ENCODE measurements at places on chromosomes 7 and 10.

- no peak for DNase-seq
These were observed 66.5 kb upstream of the ADRB1 start for GRCh38 chr10:113977174-113977573.

GRCh38 chr7:39686261-39686924 lies 63.0 kb downstream of the RALA start:
- DNase-seq: no peak

DNA sequence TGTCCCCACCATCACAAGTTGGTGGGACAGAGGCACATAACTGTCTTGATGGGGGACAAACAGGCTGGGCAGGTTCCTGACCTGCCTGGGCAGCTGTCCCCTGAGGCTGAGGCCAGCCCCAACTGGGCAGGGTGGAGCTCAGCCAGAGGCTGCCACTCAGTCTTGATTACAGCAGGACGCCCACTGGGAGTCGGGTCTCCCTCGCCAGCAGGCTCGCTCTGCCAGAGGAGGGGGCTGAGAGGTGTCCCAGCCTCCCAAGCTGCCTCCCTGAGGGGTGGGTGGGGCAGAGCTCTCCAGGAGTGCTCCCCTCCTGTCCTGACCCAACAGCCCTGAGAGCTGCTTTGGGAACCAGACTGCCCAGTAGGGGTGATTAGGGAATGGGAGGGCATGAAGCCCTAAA lies 1.8 kb upstream of the CAMK2G start:
- no peak for DNase-seq

DNA sequence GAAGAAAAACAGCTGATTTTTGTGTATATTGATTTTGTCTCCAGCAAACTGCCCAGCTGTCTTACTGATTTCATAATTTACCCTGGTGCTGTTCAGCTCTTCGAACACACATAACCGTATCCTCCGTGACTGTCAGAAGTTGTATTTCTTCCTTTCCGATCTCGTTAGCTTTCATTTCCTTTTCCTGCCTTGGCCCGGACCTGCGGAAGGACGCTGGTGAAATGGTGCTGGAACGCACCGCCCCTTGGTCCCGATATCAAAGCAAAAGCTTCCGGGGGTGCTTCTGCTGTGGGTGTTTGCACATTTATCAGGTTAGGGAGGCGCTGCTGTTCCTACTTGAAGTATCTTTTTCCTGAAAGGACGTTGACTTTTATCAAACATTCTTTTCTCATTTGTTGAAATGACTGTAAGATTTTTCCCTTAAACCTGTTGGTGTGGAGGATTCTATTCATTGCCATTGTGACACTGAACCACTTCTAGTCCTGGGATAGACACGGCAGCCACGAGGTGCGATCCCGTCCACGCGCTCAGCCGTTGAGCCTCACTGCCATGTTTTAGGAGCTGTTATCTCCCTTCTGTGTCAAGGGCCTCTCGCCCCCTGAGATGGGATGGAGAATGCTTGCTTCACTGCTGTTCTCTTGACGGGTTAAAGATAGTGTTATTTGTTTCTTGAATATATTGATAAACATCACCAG lies 72.6 kb downstream of the FOXL3 start:
- DNase-seq: peak; percentile 62

DNA sequence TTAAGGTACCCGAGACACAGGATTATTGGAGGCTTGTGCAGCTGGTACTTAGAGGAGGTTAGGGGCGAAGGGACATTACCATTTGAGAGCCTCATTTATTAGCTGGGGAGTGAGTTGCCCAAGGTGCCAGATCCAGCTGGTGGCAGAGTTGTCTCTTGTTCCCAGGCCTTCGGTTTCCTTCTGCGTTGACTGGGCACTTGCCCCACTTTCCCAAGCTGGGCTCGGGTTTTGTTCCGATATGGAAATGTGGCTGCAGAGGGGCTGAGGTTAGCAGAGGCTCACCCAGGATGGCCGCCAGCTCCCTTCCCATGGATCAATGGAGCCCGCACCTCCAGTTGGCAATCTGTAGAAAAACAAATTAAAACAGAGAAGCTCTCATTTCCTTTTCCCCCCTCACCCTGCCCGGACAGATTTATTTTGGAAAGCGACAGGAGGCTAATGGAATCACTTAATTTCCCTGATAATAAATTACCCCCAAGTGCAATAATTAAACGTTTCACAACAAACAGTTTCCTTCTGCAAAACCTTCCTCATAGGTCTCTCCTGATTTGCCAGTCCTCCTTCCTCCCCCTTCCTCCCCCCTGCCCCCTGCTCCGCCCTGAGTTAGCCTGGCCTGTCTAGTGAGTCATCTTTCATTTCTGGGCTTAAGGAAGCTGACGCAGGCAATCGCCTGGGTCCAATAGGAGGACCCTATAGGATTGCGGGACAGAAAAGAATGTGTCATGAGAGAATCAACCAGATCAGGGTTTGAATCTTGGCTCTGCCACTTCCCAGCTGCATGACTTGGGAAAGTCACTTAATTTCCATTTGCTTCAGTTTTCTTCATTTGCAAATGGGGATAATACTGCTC lies 51.7 kb downstream of the ADRA2A start:
- DNase-seq: no peak

- DNase-seq: peak; percentile 71
These were observed 8.9 kb downstream of the FBXL13 start for GRCh38 chr7:103065667-103066066.

GRCh38 chr7:155896531-155897263 lies 84.4 kb upstream of the SHH start:
- no peak for DNase-seq

DNA sequence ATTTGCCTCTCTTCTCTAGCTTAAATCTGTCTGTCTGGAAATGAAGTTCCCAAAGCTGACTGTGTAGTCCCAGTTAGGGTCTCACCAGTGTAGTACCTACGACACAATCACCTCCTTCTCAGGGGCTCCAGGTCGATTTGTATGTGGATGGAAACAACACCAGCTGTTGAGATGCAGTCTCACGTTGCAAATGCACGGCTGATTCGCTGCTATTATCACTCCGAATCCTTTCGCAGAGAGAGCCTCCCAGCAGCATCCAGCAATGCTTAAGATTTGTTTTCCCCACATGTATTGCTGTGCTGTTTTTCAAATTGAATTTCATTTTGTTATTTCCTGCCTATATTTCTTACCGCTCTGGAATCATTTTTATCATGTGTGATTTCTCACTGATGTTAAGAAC lies 16.3 kb downstream of the VSTM4 start:
- DNase-seq: no peak

GRCh38 chr7:30348083-30348560 lies 63.7 kb downstream of the ZNRF2 start:
- peak; percentile 32 for DNase-seq
